Breast epithelium (tissue), 4 donors: ENCODE measurements at places on chromosomes 7 and 10.
A peak's percentile ranks its signal among the peaks of the same experiment; 100 is the strongest.

DNA sequence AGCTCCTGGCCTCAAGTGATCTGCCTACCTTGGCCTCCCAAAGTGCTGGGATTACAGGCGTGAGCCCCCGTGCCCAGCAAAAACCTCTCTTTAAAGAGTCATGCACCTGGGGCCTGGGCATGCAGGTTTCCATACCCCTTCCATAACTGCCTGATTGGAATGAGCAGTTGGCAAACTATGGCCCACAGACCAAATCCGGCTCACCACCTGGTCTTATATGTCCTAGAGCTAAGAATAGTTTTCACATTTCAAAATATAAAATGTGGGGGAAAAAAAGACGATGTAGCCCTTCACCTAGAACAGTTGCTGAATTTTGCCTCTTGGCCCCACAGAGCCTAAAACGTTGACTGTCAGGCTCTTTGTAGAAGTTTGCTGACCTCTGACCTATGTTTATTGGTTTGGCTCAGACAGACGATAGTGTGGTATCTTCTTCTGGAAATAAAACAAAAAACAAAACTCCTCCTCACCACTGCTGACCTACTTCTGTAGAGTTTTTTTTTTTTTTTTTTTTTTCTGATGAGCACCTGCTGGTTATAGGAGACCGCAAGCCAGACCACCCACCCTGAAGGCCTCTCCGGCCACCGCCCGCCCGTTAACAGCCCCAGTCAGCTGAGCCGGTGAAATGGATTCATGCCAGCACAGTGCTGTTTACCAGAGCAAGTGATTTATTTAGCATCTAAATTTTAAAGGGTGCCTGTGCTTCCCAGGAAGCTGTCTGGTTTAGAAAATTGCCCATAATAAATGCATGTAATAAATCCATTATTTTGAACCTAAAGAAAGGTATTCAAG is 33.5 kb upstream of the SFRP5 start:
- H3K4me1 ChIP-seq: no peaks in the 10 kb centered on the region
- no peaks in the 10 kb centered on the region for H3K36me3 ChIP-seq
- H3K27me3 ChIP-seq: no peaks in the 10 kb centered on the region
- DNase-seq: no peak

GRCh38 chr10:67520924-67521520 is 175.0 kb downstream of the CTNNA3 start:
- H3K27me3 ChIP-seq: no peaks in the 10 kb centered on the region
- H3K27ac ChIP-seq: no peak overlapping the region
- no peaks in the 10 kb centered on the region for H3K4me1 ChIP-seq
- no peaks in the 10 kb centered on the region for H3K36me3 ChIP-seq
- no peak for DNase-seq
- no peak overlapping the region for H3K4me3 ChIP-seq

- peaks cover 10% of the 10 kb centered on the region for H3K27me3 ChIP-seq
- H3K27ac ChIP-seq: no peak overlapping the region
- H3K4me3 ChIP-seq: no peak overlapping the region
Measured at GRCh38 chr7:157784041-157784835, 447.4 kb downstream of the DNAJB6 start.

- H3K4me3 ChIP-seq: no peak overlapping the region
- H3K4me1 ChIP-seq: peaks cover 4% of the 10 kb centered on the region
- no peaks in the 10 kb centered on the region for H3K27me3 ChIP-seq
- DNase-seq: no peak
Measured at GRCh38 chr7:1475991-1476390, 16.7 kb upstream of the MICALL2 start.

- peaks cover 14% of the 10 kb centered on the region for H3K27me3 ChIP-seq
- no peak for DNase-seq
- no peak overlapping the region for H3K4me3 ChIP-seq
- H3K36me3 ChIP-seq: no peaks in the 10 kb centered on the region
- no peak overlapping the region for H3K27ac ChIP-seq
Measured at GRCh38 chr10:104581884-104582601, 59.0 kb upstream of the SORCS3 start.

- H3K27ac ChIP-seq: no peak within 1 kb of the TSS
- H3K27me3 ChIP-seq: no peaks in the 10 kb centered on the region
- no peaks in the 10 kb centered on the region for H3K4me1 ChIP-seq
- no peak for DNase-seq
- no peaks in the 10 kb centered on the region for H3K36me3 ChIP-seq
- H3K4me3 ChIP-seq: no peak within 1 kb of the TSS
Measured at GRCh38 chr10:48996-49395, at the start of gene TUBB8. Gene TUBB8, minus strand, starts transcription at chr10:49296. Its CDS starts 58 bp downstream, at chr10:49238.

DNA sequence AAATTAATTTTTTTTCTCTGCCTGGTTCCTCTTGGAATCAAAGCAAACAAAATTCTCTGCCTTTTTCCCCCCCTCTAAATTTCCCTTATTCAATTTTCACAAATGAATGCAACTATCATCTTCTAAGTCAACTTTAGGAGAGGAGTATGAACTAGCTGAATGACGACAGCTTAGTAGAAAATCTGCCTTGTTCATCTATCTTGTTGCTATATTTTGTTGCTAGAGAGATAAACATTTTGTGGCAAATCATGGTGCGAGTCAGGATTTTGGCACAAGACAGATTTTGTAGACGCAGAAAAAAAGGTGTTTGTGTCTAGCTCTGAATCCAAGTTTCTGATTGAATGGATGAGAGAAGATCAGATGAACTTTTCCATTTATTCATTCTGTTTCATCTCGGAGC is 81.0 kb upstream of the FZD8 start:
- H3K36me3 ChIP-seq: no peaks in the 10 kb centered on the region
- no peak overlapping the region for H3K27ac ChIP-seq
- H3K27me3 ChIP-seq: no peaks in the 10 kb centered on the region
- H3K4me3 ChIP-seq: no peak overlapping the region
- no peak for DNase-seq
- H3K4me1 ChIP-seq: no peaks in the 10 kb centered on the region

GRCh38 chr10:71534568-71535194 is 138.0 kb downstream of the CDH23 start:
- no peak overlapping the region for H3K27ac ChIP-seq
- no peak for DNase-seq
- no peak overlapping the region for H3K4me3 ChIP-seq
- no peaks in the 10 kb centered on the region for H3K27me3 ChIP-seq
- H3K36me3 ChIP-seq: no peaks in the 10 kb centered on the region
- no peaks in the 10 kb centered on the region for H3K4me1 ChIP-seq

- H3K4me3 ChIP-seq: no peak overlapping the region
- peaks cover 9% of the 10 kb centered on the region for H3K4me1 ChIP-seq
- no peak for DNase-seq
Measured at GRCh38 chr7:151023232-151023631, 1.1 kb downstream of the ATG9B start.

DNA sequence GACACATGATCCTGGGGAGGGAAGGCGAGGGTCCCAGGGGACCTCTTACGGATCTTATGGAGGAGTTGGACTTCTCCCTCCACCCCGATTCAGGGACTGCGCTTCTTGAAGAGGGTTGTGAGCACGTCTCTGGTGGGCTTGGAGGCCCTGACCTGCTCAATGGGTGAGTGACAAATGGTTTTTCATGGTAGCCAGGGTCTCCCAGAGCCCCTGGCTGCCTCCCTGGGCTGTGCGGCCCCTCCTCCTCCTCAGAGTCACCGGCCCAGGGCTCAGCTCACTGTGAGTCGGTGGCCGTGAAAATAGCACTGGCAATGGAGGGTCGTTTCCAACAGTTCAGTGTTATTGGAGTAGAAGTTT is 26.6 kb downstream of the INPP5A start:
- no peak overlapping the region for H3K4me3 ChIP-seq
- no peaks in the 10 kb centered on the region for H3K4me1 ChIP-seq
- H3K27me3 ChIP-seq: no peaks in the 10 kb centered on the region
- H3K36me3 ChIP-seq: no peaks in the 10 kb centered on the region

GRCh38 chr7:154578336-154578735 is 424.6 kb downstream of the PAXIP1 start:
- H3K36me3 ChIP-seq: no peaks in the 10 kb centered on the region
- no peaks in the 10 kb centered on the region for H3K4me1 ChIP-seq
- H3K4me3 ChIP-seq: no peak overlapping the region
- no peak overlapping the region for H3K27ac ChIP-seq
- H3K27me3 ChIP-seq: no peaks in the 10 kb centered on the region

DNA sequence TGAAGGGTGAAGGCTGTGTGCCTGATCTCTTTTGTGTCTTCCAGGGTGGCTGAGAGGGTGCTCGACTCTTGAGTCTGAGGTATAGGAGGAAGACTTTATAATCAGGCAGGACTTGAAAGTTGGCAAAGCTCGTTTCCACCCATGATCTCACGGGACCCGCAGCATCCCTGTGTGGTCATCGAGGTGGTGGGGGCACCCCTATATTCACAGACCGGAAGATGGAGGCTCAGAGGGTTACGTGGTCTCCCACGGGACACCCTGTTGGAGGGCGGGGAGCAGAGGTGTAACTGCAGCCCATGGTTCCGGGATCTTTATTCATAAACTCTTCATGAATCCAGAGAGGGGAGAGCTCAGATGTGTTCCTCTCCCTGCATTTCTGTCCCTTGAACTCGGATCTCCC is 9.6 kb upstream of the SHH start:
- no peaks in the 10 kb centered on the region for H3K4me1 ChIP-seq
- no peak overlapping the region for H3K4me3 ChIP-seq
- H3K36me3 ChIP-seq: no peaks in the 10 kb centered on the region
- DNase-seq: no peak
- H3K27me3 ChIP-seq: no peaks in the 10 kb centered on the region
- H3K27ac ChIP-seq: no peak overlapping the region

DNA sequence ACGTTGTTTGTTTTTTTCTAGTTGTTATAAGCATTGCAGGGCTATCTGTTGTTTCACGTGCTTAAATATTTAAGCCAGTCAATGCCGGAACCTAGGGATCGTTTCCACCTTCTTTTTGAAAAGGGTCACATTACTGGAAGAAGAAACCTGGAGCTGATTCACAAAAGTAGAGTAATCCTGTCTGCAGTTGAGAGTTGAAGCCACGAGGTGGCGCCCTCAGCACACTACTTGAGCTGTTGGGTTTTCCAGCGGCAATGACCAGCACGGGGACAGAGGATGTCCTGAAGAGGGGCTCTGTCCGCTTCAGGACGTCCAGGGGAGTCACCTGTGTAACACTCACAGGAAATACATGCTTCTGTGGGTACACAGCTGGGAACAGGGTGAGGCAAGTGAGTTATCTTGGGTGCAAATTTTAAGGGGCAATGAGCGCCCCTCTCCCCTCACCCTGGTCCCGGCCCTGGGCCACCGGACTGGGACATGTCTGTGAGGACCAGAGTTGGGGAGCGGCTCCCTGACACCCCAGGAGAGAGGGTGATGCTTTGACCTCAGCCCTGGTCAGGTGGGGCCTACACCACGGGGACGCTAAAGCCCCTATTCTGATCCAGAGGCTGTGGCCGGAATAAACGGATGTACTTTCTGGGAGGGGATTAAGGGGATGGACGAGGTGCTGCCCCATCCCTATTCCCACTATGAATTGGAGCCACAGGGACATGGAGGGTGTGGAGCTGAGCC is 26.3 kb upstream of the WDFY4 start:
- no peak overlapping the region for H3K4me3 ChIP-seq
- H3K27me3 ChIP-seq: no peaks in the 10 kb centered on the region
- no peak overlapping the region for H3K27ac ChIP-seq
- peak; percentile 76 for DNase-seq

- H3K36me3 ChIP-seq: no peaks in the 10 kb centered on the region
- no peak for DNase-seq
- no peaks in the 10 kb centered on the region for H3K27me3 ChIP-seq
- H3K4me3 ChIP-seq: no peak overlapping the region
Measured at GRCh38 chr7:25792586-25792985, 359.4 kb upstream of the NFE2L3 start.

GRCh38 chr7:3200504-3200903 is 100.5 kb upstream of the SDK1 start:
- no peak overlapping the region for H3K4me3 ChIP-seq
- no peaks in the 10 kb centered on the region for H3K4me1 ChIP-seq
- H3K27ac ChIP-seq: no peak overlapping the region
- no peaks in the 10 kb centered on the region for H3K36me3 ChIP-seq
- no peaks in the 10 kb centered on the region for H3K27me3 ChIP-seq
- no peak for DNase-seq

DNA sequence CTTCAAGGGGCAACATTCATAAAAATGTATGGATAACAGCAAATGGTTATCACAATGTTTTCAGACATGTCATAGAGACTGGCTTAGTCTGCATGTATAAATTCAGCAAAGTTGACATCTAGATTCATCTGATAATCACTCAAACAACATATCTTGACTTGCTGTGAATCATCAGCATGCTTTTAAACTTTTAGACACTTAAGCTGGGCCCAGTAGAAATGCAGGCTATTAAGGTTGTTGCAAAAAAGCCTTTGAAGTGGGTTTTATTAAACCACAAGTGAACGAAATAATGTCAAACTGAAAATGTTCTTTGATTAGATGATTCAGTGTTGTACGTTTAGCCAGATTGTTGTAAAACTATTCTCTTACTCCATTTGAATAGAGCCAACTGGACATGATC is 759.6 kb downstream of the NXPH1 start:
- no peak for DNase-seq
- no peak overlapping the region for H3K4me3 ChIP-seq
- H3K36me3 ChIP-seq: no peaks in the 10 kb centered on the region

GRCh38 chr10:113162960-113163359 is 212.9 kb downstream of the TCF7L2 start:
- H3K4me3 ChIP-seq: no peak overlapping the region
- H3K27ac ChIP-seq: no peak overlapping the region
- H3K27me3 ChIP-seq: no peaks in the 10 kb centered on the region
- no peaks in the 10 kb centered on the region for H3K4me1 ChIP-seq
- no peak for DNase-seq
